ENCODE measurements at places on chromosomes 11 and 22.

GRCh38 chr22:49632199-49633009 lies 195.3 kb downstream of the BRD1 start:
- peak; percentile 10 for DNase-seq

DNA sequence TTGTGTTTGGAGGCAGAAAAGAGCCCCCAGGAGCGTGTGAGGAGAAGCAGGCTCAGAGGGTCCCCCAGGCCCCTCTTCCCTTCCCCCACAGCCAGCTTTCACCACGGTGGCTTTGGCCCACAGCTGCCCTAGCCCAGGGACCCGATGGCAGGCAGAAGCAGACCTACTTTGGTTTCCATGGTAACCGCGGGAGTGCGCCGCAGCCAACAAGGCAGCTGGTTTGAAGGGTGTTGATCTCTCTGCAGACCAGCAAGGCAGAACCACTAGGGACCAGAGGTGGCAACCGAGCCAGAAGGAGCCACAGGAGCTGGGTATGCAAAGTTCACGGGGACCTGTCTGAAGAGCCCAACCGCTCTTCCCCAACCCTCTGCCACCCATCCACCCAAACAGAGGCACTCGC lies 69.4 kb downstream of the BUD13 start:
- no peak for DNase-seq

DNA sequence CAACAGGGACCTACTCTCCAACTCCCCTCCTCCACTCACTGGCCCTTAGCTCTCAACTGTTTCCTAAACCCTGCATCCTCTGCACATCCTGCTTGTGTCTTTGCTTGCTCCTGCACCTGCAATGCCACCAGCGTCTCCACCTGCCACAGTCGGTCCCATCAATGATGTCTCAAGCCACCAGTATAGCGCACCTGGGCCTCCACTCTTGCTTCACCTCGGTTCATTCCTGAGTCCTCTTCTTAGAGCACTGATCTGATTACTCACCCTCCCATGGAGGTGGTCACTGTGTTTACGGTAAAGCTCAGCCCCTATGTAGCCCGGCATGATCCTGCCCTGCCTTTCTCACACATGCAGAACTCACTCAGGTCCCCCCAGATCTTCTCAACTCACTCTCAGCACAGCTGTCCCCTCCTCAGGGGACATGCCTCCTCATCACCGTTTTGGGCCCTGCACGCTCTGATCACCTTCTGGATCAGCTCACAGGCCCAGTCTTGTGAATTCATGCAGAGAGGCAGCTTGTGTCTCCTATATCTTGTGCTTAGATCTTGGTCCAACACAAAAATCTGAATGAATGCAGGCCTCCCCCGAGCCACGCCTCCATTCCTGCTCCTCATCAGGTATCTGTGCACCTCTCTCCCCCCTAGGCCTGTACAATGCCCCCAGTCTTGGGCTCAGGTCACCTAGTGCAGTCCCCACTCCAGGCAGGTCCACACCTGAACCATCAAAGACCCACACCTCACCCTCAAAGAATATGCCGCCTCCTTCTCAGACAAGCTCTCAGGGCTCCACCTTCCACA lies 31.4 kb downstream of the TRIM29 start:
- no peak for DNase-seq

DNA sequence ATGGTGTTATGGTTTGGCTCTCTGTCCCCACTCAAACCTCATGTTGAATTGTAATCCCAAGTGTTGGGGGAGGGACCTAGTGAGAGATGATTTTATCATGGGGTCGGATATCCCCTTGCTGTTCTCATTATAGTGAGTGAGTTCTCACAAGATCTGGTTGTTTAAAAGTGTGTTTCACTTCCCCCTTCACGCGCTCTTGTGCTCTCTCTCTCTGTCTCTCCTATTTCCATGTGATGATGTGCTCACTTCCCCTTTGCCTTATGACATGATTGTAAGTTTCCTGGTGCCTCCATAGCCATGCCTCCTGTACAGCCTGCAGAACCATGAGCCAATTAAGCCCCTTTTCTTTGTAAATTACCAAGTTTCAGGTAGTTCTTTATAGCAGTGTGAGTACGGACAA lies 765.1 kb downstream of the KCNA4 start:
- DNase-seq = no peak

DNA sequence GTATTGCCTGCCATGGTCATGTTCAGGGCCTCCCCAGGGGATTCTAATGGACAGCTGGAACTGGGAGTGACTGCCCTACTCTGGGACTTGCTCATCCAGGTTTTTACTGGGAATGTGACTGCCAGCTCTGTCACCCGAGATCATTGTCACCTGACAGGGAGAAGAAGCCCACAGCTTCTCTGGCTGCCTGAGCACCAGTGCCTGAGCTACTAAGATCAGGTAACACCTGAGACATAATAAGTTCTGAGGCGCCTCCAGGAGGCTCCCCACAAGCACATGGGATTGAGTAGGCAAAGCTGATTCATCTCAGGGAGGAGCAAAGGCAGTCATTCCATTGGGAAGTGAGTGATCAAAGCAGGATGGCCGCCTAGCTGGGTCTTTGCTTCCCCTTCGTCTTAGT lies 84.2 kb upstream of the GALNT18 start:
- no peak for DNase-seq

- no peak for DNase-seq
These were observed 198.7 kb upstream of the LUZP2 start for GRCh38 chr11:24298146-24298545.

DNA sequence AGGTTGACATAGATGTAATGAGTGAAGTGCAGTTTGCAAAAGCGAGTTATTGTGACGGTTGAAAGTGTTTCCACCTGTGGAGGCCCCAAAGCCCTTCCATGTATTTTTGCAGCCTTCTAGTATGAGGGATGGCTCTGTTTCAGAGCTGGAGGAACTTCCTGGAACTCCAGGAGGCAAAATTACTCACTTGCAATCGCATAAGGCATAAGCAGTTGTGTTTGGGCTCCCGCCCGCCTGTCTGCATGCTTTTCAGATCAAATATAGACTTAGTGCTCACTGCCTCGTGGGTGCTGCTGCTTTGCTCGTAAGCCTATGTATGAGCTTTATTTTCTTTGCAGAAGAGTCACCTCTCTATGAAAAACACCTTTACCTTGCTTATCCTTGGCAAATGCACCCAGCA lies 146.8 kb upstream of the LARGE1 start:
- DNase-seq = no peak

DNA sequence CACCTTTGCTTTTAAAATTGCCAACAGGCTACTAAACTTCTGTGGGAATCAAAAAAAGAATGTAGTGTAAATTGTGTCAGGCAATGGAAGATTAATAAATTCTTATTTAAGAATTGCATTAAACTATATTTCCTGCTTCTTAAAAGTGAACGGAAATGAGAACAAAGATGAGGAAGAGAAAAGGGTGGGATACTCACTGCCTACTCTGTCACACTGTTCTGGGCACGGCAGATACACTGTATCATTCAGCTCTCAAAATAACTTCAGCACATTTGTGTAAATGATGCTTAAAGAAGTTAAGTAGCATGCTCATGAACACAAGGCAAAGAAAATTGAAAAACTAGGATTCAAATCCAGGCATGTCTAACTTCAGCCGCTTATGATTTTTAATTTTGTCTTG lies 218.7 kb downstream of the DCDC1 start:
- DNase-seq = no peak

GRCh38 chr11:47565340-47566148 lies at the start of gene PTPMT1:
Gene PTPMT1 (plus strand): TSS chr11:47565599. CDS start chr11:47565623, 24 bp downstream.
- DNase-seq = no peak

DNA sequence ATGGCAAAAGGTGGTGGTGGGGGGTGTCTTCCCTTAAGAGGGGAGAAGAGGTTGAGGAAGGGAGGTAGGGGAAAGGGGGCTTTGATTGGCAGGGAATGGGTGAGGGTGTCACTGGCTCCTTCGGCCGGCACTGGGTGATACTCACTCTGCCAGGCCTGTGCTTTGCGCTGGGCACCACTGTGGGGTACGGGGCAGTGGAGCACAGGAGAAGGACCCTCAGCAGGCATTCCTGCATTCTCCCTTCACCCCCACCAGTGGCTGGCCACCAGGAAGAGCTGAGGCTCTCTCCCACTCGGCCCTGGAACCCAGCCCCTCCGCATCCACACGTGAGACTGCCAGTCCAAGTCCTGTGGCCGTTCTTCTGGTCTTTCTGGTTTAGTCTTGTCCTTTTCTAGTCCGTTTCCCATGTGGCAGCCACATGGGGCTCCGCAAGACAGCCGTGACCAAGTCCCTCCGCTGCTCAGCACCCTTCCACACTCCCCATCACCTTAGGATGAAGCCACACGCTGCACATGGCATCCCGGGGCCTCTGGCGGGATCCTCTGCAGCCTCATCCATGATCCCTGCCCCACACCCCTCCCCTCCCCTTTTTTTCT lies 8.0 kb downstream of the CAPN5 start:
- no peak for DNase-seq

DNA sequence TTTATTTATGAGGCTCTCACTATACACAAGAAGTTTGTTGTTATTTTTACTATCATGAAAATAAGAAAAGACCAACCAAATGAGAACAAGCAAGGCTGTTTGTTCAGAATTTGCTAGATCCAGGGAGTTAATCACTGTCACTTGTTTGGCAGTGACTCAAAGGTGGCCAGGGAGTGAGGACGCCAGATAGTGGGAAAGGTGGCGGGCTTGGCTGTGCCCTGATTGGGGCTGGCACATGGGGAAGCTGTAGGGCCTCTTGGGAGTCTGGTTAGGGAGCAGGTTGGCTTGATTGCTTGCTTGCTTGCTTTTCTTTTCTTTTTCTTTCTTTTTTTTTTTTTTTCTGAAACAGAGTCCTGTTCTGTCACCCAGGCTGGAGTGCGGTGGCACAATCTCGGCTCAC lies 53.1 kb upstream of the SLC22A12 start:
- no peak for DNase-seq

GRCh38 chr11:104844451-104844850 lies 53.8 kb downstream of the CASP12 start:
- no peak for DNase-seq

DNA sequence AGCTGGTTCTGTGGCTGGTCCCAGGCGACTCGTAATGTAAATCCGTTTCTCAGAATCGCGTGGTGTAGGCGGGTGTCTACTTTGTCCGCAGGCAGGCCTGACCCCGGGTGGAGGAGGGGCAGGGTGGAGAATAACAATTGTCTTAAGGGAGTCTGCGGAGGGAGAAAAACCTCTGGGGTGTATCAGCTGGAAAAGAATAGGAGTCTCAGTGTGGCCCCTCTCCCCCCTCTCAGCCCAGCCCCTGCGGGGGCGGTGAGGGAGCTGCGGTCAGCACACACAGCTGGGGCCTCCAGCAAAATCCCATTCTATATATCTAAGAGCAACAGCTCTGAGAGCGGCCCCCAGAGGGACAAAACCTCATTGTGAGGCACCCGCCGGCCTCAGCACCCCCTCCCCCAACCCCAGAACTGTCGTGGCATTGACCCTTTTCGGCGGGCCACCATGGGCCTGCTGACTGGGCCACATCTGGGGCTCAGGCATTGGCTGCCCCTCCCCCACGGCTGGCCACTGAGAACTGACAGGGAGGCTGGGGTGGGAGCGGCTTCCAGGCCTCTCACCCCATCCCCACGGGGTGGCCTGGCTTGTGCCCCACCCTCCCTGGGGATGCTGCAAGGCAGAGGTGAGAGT lies 2.7 kb upstream of the MYRF start:
- DNase-seq = no peak

DNA sequence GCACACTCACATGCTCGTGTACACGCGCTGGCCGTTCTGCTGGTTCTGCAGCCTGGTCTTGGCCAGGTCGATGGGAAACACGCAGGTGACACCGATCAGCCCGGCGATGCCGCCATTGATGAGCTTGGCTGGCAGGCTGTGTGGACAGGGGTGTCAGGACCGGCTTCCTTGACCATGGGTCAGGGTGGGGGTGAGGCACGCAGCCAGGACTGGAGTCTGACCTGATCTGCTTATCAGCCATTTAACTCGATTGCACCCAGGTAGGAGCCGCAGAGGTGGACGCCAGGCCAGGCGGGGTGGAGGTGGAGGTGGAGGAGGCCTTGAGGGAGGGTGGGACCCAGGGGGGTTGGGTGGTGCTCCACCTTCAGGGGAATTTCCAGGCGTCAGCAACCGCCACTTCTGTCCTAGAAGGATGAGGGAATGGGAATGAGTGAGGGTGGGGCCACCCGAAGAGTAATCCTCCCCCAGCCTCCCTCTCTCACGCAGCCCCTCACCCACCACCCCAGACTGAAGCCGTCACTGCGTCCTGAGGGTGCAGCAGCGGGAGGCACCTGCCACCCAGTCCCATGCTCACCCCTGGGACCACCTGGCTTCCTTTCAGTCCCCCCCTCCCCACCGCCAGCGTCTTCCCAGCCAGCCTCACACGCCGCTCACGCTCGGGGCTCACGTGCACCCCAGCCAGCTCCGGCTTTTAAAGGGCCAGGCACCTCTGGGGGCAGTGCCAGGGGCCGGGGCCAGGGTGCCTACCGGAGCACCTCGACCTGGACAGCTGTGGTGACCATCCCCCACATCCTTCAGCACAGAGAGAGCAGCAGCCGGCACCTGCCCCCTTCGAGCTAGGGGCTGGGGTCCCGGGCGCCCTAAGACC lies 3.1 kb downstream of the SLC25A22 start:
- no peak for DNase-seq

DNA sequence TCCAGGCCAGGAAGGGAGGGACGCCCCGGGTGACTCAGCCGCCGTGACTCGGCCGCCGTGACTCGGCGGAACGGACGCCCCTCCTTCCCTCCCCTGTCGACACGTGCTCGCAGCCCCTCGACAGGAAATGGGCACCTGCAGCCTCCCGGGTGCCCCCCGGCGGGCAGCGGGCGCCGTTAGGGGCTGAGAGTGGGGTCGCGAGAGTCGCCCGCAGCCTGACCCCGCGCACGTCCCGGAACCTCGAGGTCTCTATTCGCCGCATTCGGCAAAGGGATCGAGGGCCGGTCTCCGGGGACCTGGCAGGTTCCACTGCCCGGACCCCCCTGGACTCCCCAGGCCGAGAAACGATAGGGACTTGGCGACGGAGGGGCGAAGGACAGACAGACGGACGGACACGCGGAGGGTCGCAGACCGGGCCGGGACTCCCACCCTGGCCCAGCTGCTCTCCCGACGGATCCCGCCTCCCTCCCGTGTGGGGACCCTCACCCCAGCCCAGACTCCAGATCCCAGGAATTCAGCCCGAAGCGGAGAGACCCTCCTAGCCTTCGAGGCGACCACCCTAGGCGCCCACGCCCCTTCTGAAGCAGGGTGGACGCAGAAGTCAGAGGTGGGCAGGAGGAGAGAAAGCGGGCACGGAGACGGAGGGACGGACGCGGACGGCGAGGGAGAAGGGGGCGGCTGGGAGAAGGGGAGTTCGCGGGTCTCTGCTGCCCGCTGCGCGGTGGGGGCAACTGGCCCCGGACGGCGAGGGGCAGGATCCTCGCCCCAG lies 648 bp downstream of the FOSL1 start:
- no peak for DNase-seq

GRCh38 chr22:44331881-44332714 lies 19.3 kb upstream of the SHISAL1 start:
- DNase-seq = no peak
